ENCODE measurements at places on chromosomes 3 and 15.

- DNase-seq = no peak
Observed at GRCh38 chr15:94081829-94082228, 149.5 kb upstream of the MCTP2 start.

- DNase-seq = no peak
Observed at GRCh38 chr3:122880624-122881023, 85.8 kb downstream of the SLC49A4 start.

GRCh38 chr3:162525771-162526170 is 1029.2 kb downstream of the OTOL1 start:
- no peak for DNase-seq

DNA sequence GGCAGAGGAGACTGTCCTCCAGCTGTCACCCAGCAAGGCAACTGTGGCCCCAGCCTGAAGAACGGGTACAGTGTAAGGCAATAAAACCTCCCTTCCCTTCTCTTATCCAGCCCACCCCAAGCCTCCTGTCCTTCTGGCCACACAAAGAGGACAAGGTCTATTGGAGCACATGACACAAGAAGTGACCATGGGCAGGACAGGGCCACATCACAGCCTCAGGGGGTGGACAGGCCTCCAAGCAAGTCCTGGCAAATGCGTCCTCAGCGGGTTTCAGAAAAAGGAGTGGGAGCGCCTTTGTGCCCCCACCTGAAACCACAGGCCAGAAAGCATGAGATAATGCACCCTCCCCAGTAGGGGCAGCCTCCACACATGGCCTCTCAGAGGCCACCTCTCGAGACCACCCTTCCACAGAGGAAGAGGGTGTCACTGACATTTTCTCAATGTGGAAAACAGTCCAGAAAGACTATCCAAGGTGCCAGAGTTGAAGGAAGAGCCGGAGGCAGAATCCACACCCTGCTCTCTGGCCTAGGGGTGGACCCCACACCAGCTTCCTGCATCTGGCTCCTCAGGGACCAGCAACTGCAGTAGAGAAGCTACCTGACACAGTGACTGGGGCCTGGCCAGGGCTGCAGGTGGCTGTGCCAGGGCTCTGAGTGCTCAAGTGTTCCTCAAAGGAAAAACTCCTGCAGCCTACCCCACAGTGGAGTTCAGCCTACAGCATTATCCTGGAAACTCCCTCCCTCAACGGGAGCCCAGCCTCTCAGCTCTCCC is 43.9 kb downstream of the CCDC12 start:
- DNase-seq = no peak

DNA sequence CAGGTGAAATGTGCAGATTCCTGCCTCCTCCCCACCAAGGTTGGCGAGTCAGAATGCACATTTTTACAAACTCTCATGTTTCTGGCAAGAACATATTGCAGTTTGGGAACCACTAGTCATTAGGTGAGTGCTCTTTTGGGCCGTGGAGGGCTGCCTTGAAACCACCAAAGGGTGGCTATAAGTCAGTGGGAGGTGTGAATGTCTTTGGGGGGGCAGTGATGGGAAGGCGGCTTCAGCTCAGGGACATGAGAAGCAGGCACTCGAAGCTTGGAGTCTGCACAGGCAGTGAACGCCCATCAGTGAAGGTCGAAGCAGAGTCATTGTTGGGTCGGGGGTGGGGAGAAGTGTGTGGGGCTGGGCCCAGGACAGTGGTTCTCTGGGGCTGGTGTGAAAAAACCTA is 1.1 kb downstream of the NOX5 start:
- DNase-seq = no peak

- no peak for DNase-seq
Observed at GRCh38 chr3:181844211-181844610, 132.5 kb downstream of the SOX2 start.

- no peak for DNase-seq
Observed at GRCh38 chr3:171005648-171006047, 20.9 kb downstream of the SLC2A2 start.

GRCh38 chr15:51726302-51727073 is 11.0 kb downstream of the LYSMD2 start:
- DNase-seq = peak; percentile 40

Measured in NCI-H187 (cell line).